ENCODE measurements at places on chromosomes 4 and X. TPM values are rescaled to one million over a fixed set of nuclear protein-coding genes. Genes with fewer than 3 reads are reported as not detected.

The RNF175 gene
- 1.2 TPM for total RNA-seq

The LAGE3 gene
- total RNA-seq, result 26.0 TPM

The CTAG1A gene
- total RNA-seq, result not detected

The RAP1GDS1 gene
- total RNA-seq, result 8.6 TPM

The FAM47B gene
- not detected for total RNA-seq

GRCh38 chr4:64889906-64890610, 480.8 kb upstream of the TECRL start:
- H3K36me3 ChIP-seq, result no peaks in the 10 kb centered on the region
- no peak overlapping the region for H3K4me3 ChIP-seq
- H3K27ac ChIP-seq, result no peak overlapping the region
- no peak for DNase-seq

- DNase-seq, result no peak
- H3K27me3 ChIP-seq, result no peaks in the 10 kb centered on the region
- peaks cover 9% of the 10 kb centered on the region for H3K4me1 ChIP-seq
- H3K4me3 ChIP-seq, result no peak overlapping the region
These were observed 69.8 kb downstream of the PSAPL1 start for GRCh38 chr4:7364979-7365378.

- no peak overlapping the region for H3K27ac ChIP-seq
These were observed 246.2 kb downstream of the SCFD2 start for GRCh38 chr4:53119680-53120079.

- H3K27ac ChIP-seq, result no peak overlapping the region
- H3K36me3 ChIP-seq, result no peaks in the 10 kb centered on the region
- no peaks in the 10 kb centered on the region for H3K27me3 ChIP-seq
- DNase-seq, result no peak
These were observed 388.4 kb upstream of the TEX13C start for GRCh38 chrX:124931241-124931640.

DNA sequence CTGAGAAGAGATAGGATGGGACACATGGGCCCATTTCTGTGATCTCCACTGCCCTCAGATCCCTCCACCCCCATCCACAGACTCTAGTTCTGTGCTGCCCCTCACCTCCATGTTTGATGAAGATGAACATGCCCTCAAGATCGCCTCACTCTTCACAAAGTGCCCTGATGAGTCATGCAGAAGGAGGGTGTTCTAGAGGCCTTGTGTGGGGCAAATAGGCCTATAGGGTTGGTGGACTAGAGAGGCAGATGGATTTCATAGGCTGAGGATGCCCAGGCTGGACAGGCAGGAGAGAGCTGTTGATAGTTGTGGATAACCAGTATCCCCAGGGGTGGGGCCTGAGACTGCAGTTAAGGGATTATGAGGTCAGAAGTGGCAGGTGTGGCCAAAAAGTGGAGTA, at the start of gene CXorf65:
CXorf65 (minus strand) TSS at position 314 of the 400 bp plus-strand sequence; CDS start at position 130, 184 bp downstream.
- no peak for DNase-seq
- no peaks in the 10 kb centered on the region for H3K36me3 ChIP-seq
- no peaks in the 10 kb centered on the region for H3K4me1 ChIP-seq
- no peak within 1 kb of the TSS for H3K4me3 ChIP-seq

DNA sequence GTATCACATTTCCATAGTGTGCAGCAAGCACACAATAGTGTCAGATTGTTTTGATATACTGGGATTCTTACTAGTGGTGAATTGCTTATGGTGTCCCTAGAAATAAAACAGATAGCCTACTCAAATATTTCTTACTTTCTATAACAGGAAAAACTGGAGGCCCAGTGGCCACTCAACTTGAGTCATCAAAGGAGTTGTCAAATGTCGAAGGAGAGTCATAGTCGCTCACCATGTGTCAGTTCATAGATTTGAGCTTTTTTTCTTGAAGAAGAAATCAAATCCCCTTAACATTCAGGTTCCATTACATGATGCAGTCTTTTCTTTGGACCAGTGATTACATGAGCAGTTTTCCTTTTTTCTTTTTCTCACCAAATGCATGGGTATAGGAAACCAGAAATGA, 1271.0 kb downstream of the RAPGEF2 start:
- no peak overlapping the region for H3K4me3 ChIP-seq
- H3K27ac ChIP-seq, result no peak overlapping the region
- no peaks in the 10 kb centered on the region for H3K27me3 ChIP-seq
- H3K4me1 ChIP-seq, result no peaks in the 10 kb centered on the region

DNA sequence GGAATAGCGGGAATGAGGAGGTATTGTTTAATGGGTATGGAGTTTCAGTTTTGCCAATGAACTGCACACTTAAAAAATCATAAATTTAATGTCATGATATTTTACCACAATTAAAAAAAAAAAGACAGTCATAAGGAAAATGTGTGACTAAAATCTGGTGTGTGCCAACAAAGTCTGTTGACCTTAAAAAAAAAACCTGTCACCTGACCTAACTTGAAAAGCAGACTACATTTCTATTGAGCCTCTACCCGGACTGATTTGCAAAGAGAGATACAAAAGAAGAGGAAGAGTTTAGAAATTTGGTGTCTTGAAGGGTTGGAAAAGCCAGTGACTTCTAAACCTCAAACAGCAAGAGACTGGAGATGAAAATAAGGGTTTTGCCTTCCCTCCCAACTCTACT, 48.4 kb downstream of the TMEM150C start:
- no peaks in the 10 kb centered on the region for H3K36me3 ChIP-seq
- H3K27me3 ChIP-seq, result no peaks in the 10 kb centered on the region
- no peak overlapping the region for H3K27ac ChIP-seq
- no peak overlapping the region for H3K4me3 ChIP-seq
- DNase-seq, result no peak

GRCh38 chr4:8077181-8078108, 81.2 kb downstream of the ABLIM2 start:
- no peak overlapping the region for H3K4me3 ChIP-seq
- H3K27ac ChIP-seq, result peak overlapping the region; percentile 30
- no peaks in the 10 kb centered on the region for H3K27me3 ChIP-seq
- no peak for DNase-seq
- no peaks in the 10 kb centered on the region for H3K36me3 ChIP-seq
- no peaks in the 10 kb centered on the region for H3K4me1 ChIP-seq

GRCh38 chr4:173333658-173334084, 487 bp downstream of the HMGB2 start:
- H3K27ac ChIP-seq, result peak overlapping the region; percentile 99
- H3K27me3 ChIP-seq, result no peaks in the 10 kb centered on the region
- H3K4me1 ChIP-seq, result peaks cover 20% of the 10 kb centered on the region
- no peak for DNase-seq
- H3K36me3 ChIP-seq, result peaks cover 32% of the 10 kb centered on the region

GRCh38 chrX:118740276-118740889, 13.0 kb downstream of the IL13RA1 start:
- H3K36me3 ChIP-seq, result no peaks in the 10 kb centered on the region
- H3K4me1 ChIP-seq, result peaks cover 7% of the 10 kb centered on the region
- DNase-seq, result no peak
- no peak overlapping the region for H3K4me3 ChIP-seq
- H3K27ac ChIP-seq, result peak overlapping the region; percentile 18

DNA sequence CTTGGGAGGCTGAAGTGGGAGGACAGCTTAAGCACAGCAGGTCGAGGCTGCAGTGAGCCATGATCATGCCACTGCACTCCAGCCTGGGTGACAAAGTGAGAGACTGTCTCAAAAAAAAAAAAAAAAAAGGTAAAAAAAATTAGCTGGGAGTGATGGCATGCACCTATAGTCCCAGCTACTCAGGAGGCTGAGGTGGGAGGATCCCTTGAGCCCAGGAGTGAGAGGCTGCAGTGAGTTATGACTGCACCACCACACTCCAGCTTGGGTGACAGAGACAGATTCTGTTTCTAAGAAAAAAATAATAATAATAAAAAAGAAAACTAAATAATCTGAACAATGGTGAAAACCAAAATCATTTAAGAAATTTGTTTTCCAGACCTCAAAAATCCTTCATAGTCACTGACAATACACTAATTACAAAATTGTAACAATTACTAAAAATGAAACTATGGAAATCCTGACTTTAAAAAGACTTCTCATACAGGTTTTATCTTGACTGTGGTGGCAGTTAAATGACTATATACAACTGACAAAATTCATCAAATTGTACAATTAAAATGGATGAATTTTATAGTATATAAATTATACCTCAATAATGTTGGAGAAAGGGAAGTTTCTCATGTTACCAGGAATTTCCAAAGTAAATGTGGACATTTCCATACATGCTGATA, 31.3 kb downstream of the PHF8 start:
- H3K27ac ChIP-seq, result no peak overlapping the region
- peaks cover 11% of the 10 kb centered on the region for H3K36me3 ChIP-seq
- H3K4me3 ChIP-seq, result no peak overlapping the region
- no peak for DNase-seq

- peaks cover 3% of the 10 kb centered on the region for H3K4me1 ChIP-seq
- H3K27me3 ChIP-seq, result no peaks in the 10 kb centered on the region
- no peaks in the 10 kb centered on the region for H3K36me3 ChIP-seq
- H3K4me3 ChIP-seq, result no peak overlapping the region
- H3K27ac ChIP-seq, result no peak overlapping the region
These were observed 171.1 kb downstream of the LARP7 start for GRCh38 chr4:112808001-112808400.

GRCh38 chr4:108264693-108265092, 96.0 kb upstream of the LEF1 start:
- no peak overlapping the region for H3K4me3 ChIP-seq
- H3K36me3 ChIP-seq, result no peaks in the 10 kb centered on the region
- no peak for DNase-seq
- no peaks in the 10 kb centered on the region for H3K27me3 ChIP-seq
- H3K27ac ChIP-seq, result no peak overlapping the region

GRCh38 chr4:165207016-165207430, 338 bp upstream of the KLHL2 start:
- no peaks in the 10 kb centered on the region for H3K4me1 ChIP-seq
- no peaks in the 10 kb centered on the region for H3K27me3 ChIP-seq
- H3K36me3 ChIP-seq, result no peaks in the 10 kb centered on the region
- peak overlapping the region; percentile 83 for H3K4me3 ChIP-seq

GRCh38 chr4:126405369-126405982, 1090.7 kb downstream of the FAT4 start:
- no peaks in the 10 kb centered on the region for H3K36me3 ChIP-seq
- no peaks in the 10 kb centered on the region for H3K4me1 ChIP-seq
- H3K4me3 ChIP-seq, result no peak overlapping the region
- H3K27ac ChIP-seq, result no peak overlapping the region

- H3K4me3 ChIP-seq, result no peak overlapping the region
- no peaks in the 10 kb centered on the region for H3K36me3 ChIP-seq
- no peak for DNase-seq
- no peaks in the 10 kb centered on the region for H3K27me3 ChIP-seq
- peaks cover 9% of the 10 kb centered on the region for H3K4me1 ChIP-seq
- H3K27ac ChIP-seq, result no peak overlapping the region
These were observed 253.9 kb upstream of the PPARGC1A start for GRCh38 chr4:24143741-24144140.

GRCh38 chr4:17773135-17773698, 8.2 kb downstream of the FAM184B start:
- H3K27ac ChIP-seq, result no peak overlapping the region
- no peaks in the 10 kb centered on the region for H3K36me3 ChIP-seq
- no peaks in the 10 kb centered on the region for H3K27me3 ChIP-seq

- no peak overlapping the region for H3K4me3 ChIP-seq
- H3K4me1 ChIP-seq, result no peaks in the 10 kb centered on the region
These were observed 352.8 kb downstream of the MAPK10 start for GRCh38 chr4:86007042-86007441.

DNA sequence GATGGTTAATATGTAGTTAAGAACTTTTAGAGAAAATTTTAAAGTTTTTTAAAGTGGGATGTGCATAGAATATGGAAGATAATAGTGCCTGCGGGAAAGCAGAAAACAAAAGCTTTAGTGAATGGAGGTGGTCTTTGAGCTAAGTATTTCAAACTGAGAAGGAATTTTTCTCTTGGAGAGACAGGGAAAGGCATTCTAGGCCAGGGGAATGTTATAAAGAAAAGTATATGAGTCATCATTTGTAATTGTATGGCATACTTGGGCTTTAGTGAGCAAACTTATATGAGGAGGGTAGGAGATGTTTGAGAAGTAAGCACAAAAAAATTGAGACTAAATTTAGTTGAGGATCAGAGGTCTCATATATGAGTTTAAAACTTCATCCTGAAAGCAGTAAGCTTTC, 467.0 kb downstream of the PPARGC1A start:
- no peak overlapping the region for H3K27ac ChIP-seq
- H3K4me3 ChIP-seq, result no peak overlapping the region
- H3K27me3 ChIP-seq, result no peaks in the 10 kb centered on the region
- no peak for DNase-seq

GRCh38 chr4:107125496-107125895, 89.4 kb upstream of the DKK2 start:
- no peaks in the 10 kb centered on the region for H3K36me3 ChIP-seq
- H3K27me3 ChIP-seq, result no peaks in the 10 kb centered on the region
- no peak for DNase-seq
- H3K27ac ChIP-seq, result no peak overlapping the region

Measured in gastrocnemius medialis (tissue), 4 donors.